Stimulated activated CD4-positive, alpha-beta T cell treated with anti-CD3 and anti-CD28 coated beads, Interleukin-1b, Interleukin-23, amount 100 ng/mL, for 1 hour (primary cell): ENCODE measurements at places on chromosomes 6 and 20.

GRCh38 chr6:108133594-108134179 lies 32.1 kb upstream of the NR2E1 start:
- DNase-seq, result no peak

DNA sequence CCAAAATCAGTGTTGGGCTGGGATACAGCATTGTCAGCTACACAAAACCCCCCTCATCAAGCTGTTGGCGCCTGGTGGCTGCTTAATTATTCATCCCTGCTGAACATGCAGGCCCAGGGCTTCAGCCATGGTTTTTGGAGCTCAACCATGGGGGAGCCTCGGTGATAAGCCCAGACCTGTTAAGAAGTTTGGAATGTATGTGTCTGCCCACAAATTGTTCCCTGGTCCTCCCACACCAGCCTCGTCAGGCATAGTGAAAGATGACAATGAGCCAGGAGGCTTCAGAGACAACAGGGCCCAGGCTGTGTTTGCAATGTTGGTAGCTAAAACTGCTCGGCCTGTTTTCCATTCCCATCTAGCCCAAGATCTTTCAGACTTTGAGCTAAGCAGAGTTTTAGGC lies 34.8 kb upstream of the SIRPA start:
- DNase-seq, result no peak

DNA sequence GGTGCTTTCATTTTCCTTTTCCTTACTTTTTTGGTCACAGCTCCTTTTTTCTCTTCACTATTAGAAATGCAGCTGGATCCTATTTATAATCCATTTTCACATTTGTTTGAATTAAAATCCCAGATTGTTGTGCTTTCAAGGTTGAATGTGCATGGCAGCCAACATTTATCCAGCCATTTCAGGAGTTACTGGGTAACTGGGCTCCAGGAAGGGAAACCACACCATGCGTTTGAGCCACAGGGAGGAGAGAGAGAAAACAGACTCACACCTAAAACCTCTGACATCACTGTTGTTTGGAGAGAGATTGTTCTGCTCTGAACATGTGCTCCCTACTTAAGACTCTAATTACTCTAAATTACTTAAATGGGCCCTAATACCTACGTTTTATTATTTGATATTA lies 173.4 kb downstream of the BMP2 start:
- DNase-seq, result no peak

GRCh38 chr6:169247991-169248390 lies 5.7 kb downstream of the THBS2 start:
- DNase-seq, result no peak

GRCh38 chr6:148972481-148972880 lies 225.7 kb downstream of the UST start:
- no peak for DNase-seq

DNA sequence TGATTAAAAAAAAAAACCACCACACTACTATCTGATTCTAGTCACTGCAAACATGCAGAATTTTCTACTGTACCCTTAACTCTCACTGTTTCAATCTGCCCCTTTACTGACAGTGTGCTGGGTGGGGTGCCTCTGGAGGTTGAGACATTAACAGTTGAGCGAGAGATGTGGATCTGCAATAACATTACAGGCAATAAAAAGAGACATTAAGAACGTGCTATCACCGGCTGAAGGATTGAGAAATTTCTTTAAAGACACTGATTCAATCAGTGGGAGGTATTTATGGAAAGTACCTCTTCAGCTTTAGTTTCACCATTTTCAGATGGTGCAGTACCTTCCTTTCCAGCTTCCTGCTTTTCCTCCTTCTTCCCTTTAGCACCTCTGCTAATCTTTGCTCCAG lies 32.5 kb downstream of the HMGN3 start:
- DNase-seq, result no peak

GRCh38 chr20:25129908-25130307 lies 48.0 kb upstream of the VSX1 start:
- DNase-seq, result no peak

DNA sequence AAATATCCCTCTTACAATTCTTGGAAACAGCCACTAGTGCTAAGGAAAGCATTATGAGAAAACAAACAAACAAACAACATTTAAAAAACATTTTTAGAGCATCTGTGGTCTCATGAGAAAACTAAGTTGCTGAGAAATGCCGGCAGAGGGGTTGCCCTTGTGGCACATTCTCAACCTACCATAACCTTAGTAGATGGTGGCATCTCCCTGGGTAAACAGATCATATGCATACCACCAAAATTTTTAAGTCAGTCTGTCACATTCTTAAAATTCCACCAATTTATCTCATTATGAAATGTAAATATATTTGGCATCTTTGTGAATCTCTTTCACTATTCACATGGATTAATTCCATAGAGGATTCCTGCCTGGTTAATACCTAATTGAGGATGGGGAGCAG lies 575.7 kb upstream of the MARCKS start:
- DNase-seq, result no peak

DNA sequence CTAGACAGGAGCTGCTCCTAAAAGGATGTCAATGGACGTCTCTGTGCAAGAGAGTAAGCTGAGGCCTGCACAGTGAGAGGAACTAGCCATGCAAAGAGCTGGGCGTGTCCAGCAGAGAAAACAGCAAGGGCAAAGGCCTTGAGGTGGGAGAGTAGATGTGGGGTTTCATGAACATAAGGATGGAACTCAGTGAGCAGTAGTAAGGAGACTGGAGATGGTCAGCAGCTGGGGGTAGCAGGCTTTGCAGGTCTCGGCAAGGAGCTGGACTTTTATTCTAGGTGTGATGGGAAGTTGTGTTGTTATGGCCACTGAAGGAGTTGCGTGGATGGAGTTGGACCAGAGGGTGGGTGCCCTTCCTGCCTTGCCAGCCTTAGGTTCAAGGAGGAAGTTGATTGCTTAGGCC lies 90.7 kb upstream of the SIRPA start:
- DNase-seq, result no peak

DNA sequence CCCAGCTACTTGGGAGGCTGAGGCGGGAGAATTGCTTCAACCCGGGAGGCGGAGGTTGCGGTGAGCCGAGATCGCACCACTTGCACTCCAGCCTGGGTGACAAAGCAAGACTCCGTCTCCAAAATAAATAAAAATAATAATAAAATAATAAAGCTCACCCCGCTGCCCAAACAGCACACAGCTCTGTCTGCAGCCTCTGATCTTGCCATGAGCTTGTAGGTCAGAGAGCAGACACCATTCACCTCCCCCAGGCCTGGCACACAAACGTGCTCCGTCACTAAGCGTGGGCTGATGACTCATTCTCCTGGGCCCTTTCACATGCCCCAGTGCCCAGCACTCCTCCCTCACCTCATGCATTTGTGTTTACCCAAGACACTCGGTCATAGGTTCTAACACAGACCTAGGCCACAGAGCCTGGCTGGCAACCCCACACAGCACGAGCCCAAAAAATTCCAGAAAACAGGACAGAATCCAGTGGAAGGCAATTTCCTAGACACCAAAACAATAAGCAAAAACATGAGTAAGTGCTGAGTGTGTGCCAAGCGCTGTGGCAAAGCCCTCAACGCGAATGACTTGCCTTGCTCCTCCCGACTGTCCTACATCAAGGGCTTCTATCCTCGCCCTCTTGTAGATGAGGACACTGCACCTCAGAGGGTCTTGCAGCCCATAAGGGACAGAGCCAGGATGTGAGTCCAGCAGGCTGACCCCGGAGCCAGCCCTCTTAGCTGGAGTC lies 18.0 kb downstream of the ATP9A start:
- DNase-seq, result no peak

- DNase-seq, result no peak
Observed at GRCh38 chr6:89385156-89385667, 26.9 kb downstream of the RRAGD start.

- no peak for DNase-seq
Observed at GRCh38 chr6:12250383-12250770, 39.8 kb upstream of the EDN1 start.

- no peak for DNase-seq
Observed at GRCh38 chr6:144955859-144956258, 670.7 kb downstream of the UTRN start.

GRCh38 chr6:26352315-26352714 lies 12.7 kb upstream of the BTN3A2 start:
- no peak for DNase-seq
